ENCODE measurements at places on chromosomes 16 and 17.
A peak's percentile ranks its signal among the peaks of the same experiment; 100 is the strongest.

- no peak for DNase-seq
Observed at GRCh38 chr17:17587614-17588337, 3.7 kb downstream of the PEMT start.

- DNase-seq: no peak
Observed at GRCh38 chr16:87423429-87423828, 31.3 kb downstream of the MAP1LC3B start.

DNA sequence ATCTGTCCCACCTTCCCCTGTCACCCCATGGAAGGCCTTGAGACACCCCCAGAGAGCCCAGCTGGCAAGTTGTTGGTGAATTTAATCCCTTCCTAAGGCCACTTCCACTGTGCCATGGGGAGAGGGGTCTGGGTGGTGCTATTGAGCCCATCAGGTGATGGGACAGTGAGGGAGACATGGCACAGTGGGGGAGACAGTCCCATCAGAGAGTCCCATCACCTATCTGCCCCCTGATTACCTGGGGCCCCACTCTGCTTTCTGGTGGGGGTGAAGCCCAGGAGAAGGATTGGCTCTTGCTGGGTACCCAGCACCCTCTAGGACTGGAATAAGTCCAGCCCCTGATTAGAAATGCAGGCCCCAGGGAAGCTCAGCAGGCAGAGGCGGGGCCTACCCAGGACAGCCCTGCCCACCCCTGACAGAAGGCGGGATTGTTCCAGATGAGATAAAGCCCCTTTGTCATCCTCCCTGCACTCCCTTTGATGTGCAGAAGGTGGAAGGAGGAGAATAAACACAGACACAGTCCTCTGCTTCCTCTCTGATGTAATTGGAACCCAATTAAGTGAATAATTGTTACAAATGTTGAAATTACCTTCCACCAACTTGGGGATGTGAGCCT lies 18.9 kb downstream of the TMEM132E start:
- DNase-seq: no peak

DNA sequence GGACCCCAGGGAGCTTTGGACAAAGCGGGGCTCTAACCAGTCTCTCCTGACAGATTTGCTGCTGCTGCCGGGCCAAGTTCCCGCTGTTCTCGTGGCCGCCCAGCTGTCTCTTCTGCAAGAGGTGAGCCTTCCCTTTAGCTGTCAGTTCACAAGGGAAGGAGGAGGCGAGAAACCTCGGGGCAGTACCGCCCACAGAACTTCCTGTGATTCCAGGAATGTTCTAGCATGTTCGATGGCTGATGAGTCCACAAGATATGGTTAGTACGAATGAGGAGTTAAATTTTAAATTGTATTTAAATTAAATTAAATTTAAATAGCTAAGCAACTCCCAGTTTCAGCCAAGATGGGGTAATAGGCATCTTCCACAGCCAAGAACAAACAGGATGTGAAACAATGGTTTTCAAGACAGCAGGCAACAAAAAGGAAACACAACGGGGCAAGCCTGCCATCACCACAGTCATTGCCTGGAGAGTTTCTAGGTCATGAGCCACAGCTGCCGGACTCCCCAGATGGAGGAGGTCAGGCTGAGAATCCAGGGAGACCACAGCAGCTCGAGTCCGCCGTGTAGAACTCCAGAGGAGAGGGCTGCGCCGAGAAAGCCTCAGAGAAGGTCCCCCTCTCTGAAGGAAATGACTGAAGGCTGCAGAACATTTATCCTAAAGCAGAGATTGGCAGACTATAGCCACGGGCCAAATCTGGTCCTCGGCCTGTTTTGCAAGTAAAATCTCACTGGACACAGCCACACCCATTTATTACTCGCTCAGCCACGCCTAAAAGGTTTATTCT lies 9.5 kb upstream of the TCF25 start:
- DNase-seq: no peak

DNA sequence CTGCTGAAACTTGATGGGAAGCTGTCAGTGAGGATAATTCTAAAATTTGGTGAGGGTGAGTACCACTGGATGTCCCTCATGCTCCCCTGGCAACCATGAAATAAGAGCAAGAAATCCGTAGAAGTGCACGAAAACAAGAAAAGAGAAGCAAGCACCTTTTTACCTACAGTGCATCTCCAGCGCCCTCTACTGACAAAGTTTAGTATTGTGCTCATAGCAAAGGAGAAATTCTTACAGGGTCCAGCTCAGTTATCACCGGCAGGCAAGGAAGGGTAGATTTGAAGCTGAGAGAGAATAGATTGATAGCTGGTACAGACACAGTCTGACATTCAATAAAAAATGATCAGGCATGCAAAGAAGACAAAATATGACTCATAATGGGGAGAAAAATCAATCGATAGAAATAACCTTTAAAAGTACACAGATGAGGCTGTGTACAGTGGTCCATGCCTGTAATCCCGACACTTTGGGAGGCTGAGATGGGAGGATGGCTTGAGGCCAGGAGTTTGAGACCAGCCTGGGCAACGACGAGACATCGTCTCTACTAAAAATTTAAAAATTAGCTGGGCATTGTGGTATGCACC lies 28.3 kb upstream of the TEX2 start:
- no peak for DNase-seq

DNA sequence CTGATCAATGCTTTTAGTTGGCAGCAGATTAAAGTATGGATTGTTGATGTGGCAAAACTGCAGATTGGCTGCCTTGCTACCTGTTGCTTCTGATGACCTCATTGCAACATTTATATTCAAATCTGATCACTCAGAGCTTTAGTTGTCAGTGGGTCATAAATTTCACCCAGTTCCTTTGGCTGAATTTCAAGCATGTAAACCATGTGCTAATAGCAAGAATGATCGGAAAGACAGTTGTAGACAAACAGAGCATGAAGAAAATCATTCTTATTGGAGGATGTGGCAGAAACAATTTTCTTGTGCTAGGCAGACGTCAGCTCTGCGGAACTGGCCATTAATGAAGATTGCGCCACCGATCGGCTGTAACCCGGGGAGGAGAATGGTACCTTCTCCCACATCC lies 346.6 kb upstream of the EEF2KMT start:
- DNase-seq: no peak

DNA sequence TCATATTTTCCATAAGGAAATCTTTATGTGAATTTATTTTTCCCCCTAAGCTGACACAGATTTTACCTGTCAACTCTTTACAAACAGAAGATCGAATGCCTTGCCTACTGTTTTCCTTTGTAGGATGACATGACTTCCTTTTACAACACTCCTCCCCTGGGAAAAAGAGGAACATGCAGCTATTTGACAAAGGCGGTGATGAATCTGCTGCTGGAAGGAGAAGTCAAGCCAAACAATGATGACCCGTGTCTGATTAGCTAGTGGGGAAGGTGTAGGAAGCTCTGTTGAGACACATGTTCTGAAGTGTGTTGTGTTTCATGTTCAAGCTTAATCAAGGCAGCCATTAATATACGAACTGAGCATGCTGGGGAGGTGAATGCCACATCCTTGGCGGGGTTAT lies 238.0 kb downstream of the PHKB start:
- DNase-seq: no peak

- DNase-seq: no peak
Observed at GRCh38 chr16:24534620-24535019, 4.7 kb upstream of the RBBP6 start.

- no peak for DNase-seq
Observed at GRCh38 chr17:43615330-43616028, 46.2 kb downstream of the MEOX1 start.

GRCh38 chr16:81681311-81681710 lies 97.8 kb upstream of the PLCG2 start:
- DNase-seq: no peak

DNA sequence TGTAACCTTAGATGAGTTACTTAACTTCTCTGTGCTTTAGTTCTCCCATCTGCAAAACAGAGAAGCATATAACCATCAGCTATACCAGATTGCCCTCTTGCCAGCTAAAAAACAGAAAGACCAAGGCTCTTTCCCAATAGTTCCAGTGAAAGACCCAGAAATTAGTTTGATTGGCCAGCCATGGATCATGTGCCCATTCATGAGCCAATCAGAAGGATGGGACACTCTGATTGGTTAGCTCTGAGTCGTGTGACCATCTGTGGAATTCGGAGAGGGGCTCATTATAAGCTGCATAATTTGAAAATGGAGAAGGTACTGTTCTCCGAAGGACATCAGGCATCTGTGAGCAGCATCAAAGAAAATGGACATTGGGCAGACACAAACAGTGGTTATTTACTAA lies 155.2 kb downstream of the ABCC12 start:
- DNase-seq: no peak

- no peak for DNase-seq
Observed at GRCh38 chr16:29975134-29975538, 1.5 kb downstream of the TAOK2 start.

GRCh38 chr16:1723450-1724147 lies 17.6 kb downstream of the MAPK8IP3 start:
- no peak for DNase-seq

GRCh38 chr17:36514856-36515255 lies 19.8 kb downstream of the MYO19 start:
- no peak for DNase-seq

DNA sequence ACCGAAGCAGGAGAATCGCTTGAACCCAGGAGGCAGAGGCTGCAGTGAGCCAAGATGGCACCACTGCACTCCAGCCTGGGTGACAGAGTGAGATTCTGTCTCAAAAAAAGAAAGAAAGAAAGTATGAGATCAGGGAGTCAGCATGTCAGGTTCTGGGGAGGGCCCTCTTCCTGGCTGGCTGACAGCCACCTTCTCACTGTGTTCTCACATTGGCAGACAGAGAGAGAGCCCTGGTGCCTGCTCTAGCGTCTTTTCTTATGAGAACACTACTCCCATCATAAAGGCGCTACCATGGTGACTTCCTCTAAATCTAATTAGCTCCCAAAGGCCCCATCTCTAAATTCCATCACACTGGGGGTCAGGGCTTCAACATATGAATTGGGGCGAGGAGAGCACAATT lies 27.6 kb upstream of the RBBP6 start:
- no peak for DNase-seq

DNA sequence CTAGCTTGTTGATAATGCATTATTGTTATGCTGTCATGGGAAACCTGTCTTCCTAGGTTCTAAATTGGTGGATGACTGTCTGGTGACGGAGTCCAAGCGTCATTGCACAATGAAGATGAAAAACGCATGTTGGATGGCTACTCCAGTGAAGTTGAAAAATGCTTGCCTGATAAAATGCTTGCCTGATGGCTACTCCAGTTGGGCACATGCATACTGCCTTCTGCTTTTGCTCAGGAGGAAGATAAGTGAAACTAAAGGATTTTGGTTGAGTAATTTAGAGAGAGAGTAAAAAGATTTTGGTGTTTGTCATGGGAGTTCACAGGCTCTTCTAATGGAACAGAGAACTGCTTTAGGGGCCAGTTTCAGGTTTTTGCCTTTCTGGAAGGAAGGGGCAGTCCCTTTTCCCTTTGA lies 118.6 kb downstream of the PRKCA start:
- DNase-seq: no peak

GRCh38 chr17:63987221-63988126 lies 10.7 kb upstream of the PRR29 start:
- no peak for DNase-seq

- no peak for DNase-seq
Observed at GRCh38 chr16:65386672-65387071, 264.8 kb upstream of the CDH11 start.

DNA sequence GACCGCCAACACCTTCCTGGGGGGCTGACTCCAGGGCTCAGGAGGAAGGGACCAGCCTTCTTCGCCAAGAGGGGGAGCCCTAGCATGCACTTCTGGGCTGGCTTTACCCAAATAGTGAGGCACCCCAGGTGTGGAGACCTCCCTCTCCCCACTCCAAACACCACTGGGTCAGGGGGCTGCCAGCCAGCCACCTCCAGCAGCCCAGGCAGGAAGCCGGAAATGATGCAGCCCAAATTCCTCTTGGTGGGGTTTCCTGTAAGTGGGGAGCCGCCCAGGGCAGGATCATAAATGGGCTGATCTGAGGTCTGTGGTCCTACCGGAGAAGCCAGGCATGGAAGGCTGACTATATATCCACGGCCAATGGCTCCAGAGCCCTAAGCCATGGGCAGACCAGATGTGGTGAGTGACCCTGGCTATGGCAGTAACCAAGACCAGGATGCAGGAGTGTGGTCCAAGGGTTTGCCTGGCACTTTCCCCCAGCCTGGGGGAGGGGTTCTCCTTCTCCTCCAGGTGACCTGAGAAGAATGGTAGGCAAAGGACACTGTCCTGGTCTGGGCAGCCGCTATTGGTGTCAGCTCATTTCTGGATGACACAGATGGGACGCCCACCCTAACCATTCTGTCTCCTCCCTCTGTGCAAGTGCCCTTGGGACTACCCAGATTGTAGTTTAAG lies 4.2 kb downstream of the GIT1 start:
- no peak for DNase-seq

DNA sequence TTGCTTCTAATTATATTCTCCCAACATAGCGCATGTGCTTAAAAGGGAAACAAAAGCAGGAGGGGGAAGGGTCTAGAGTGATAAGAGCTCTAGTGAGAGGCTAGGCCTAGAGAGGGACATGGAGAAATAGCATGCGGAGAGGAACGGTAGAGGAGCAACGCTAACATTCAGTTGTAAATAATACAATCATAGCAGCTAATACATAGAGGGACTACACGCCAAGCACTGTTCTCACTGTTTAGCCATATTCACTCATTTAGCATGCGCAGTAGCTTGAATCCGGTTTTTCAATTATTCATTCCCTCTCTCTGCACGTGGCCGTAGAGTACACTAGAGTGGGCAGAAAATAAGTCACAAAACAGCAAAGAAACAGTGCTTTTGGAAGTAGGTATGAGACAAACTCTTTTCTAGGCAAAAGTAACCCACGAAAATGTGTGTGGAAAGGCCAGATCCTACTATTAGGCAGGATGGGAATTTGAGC lies 1.7 kb upstream of the ALOX12 start:
- no peak for DNase-seq

GRCh38 chr16:1071561-1072225 lies 854 bp upstream of the SSTR5 start:
- no peak for DNase-seq

GRCh38 chr16:79562166-79562823 lies 38.2 kb downstream of the MAF start:
- DNase-seq: no peak

GRCh38 chr17:39979016-39979670 lies 1.5 kb upstream of the PSMD3 start:
- peak; percentile 51 for DNase-seq

DNA sequence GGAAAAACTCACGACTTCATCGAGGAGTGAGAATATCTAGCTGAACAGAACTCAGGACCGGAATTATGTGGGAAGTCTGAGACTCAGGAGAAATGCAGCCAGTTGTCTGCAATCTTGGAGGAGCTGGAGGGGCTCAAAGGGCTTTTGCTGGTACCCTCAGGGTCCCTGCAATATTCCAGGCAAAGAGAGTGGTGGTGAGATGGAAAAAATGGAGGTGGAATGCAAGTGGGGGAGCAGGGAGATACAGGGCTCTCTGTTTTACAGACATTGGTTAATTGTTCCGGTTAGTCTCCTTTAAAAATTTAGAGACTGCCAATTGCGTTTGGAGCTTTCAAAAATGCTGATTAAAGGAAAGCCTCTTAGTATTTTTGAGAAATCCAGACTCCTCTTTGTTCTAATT lies 18.2 kb upstream of the HP start:
- no peak for DNase-seq

- DNase-seq: no peak
Observed at GRCh38 chr17:7652388-7653356, 1.9 kb downstream of the ATP1B2 start.

- no peak for DNase-seq
Observed at GRCh38 chr16:18059089-18059488, 277.4 kb downstream of the NPIPA8 start.

All from fibroblast of skin of left biceps (primary cell).